Hepatocyte (in vitro differentiated cells): ENCODE measurements at places on chromosomes 6 and 20. TPM values are rescaled to one million over a fixed set of nuclear protein-coding genes. Genes with fewer than 3 reads are reported as not detected.

The ZSWIM3 gene
- polyA plus RNA-seq, result 1.3 and 4.1 TPM in 2 replicates

The LAMA4 gene
- polyA plus RNA-seq, result 8.4 and 14.1 TPM in 2 replicates

The PLEKHG1 gene
- polyA plus RNA-seq, result 5.6 and 6.3 TPM in 2 replicates

The MRAP2 gene
- polyA plus RNA-seq, result 2.2 and 3.2 TPM in 2 replicates

The ZC2HC1B gene
- polyA plus RNA-seq, result not detected in 2 replicates

- DNase-seq, result no peak
These were observed 94.2 kb upstream of the ATXN1 start for GRCh38 chr6:16855460-16855859.

- DNase-seq, result peak; percentile 30
These were observed 18.5 kb upstream of the DCBLD1 start for GRCh38 chr6:117463762-117464665.

DNA sequence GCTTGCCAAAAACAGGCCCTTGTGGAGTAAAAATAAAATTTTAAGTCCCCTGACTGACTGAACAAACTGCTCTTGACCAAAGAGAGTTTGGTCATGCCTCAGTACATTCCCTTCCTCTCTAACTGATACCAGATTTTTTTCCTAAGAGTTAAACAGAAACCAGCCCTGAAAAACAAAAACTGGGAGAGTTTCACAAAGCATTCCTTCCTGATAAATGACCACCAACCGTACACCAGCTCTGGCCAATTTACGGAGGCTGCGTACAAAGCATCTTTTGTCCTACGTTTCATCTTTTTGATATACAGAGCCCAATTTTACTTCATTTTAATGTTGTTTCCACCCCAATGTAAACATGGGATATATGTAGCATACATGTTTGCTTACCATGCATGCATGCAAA lies 477.4 kb upstream of the HTR1E start:
- no peak for DNase-seq

- no peak for DNase-seq
These were observed 112.8 kb downstream of the LAMP5 start for GRCh38 chr20:9627219-9627618.

- DNase-seq, result no peak
These were observed 19.8 kb downstream of the MAVS start for GRCh38 chr20:3866464-3866863.

GRCh38 chr20:11902285-11902697 lies 15.4 kb upstream of the BTBD3 start:
- no peak for DNase-seq

- no peak for DNase-seq
These were observed 536.9 kb downstream of the KIF16B start for GRCh38 chr20:16036331-16036730.

- no peak for DNase-seq
These were observed 17.8 kb downstream of the PTPRT start for GRCh38 chr20:43171930-43172329.

- DNase-seq, result peak; percentile 35
These were observed 130.2 kb upstream of the AKIRIN2 start for GRCh38 chr6:87832025-87832825.

GRCh38 chr6:145312481-145312880 lies 422.8 kb downstream of the EPM2A start:
- DNase-seq, result no peak

DNA sequence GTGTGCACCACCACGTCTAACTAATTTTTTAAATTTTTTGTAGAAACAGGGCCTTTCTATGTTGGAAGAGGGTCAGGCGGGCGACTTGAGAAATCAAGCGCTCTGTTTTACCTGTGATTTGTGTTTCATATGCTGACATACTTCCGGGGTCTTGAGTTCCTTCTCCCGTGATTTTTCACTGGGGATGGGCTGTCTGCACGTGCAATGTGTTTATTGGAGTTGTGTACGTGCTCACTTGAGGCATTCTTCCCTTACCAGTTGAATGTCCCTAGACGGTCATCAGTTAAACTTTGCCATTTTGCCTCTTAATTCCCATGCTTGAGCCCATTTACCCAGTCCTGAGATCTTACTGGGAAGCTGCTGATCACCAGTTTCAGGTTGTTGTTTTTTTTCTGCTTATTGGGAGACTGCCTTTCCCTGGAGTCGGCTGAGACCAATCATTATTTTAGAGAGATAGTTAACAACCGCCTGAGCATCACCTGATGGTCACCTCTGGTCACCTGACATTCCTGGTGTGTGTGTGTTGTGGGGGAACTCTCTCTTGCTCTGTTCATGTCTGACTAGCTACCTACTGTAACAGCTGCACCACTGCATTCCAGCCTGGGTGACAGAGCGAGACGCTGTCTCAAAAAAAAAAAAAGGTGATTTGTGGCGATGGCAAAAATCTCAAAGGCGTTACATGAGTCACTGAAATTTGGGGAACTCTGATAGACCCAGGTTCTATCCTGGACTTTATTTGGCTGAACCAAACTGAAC lies 34.8 kb upstream of the NCOA3 start:
- DNase-seq, result no peak
